ENCODE measurements at places on chromosomes 5 and 9.
A peak's percentile ranks its signal among the peaks of the same experiment; 100 is the strongest.

GRCh38 chr5:83157163-83157562 lies 79.8 kb downstream of the XRCC4 start:
- DNase-seq = no peak

GRCh38 chr5:14172149-14172795 lies 29.1 kb downstream of the TRIO start:
- no peak for DNase-seq

GRCh38 chr9:109455861-109456260 lies 42.2 kb downstream of the PTPN3 start:
- DNase-seq = no peak

GRCh38 chr5:157890836-157891597 lies 32.1 kb upstream of the CLINT1 start:
- no peak for DNase-seq

GRCh38 chr5:162274679-162275078 lies 207.1 kb downstream of the GABRG2 start:
- no peak for DNase-seq

DNA sequence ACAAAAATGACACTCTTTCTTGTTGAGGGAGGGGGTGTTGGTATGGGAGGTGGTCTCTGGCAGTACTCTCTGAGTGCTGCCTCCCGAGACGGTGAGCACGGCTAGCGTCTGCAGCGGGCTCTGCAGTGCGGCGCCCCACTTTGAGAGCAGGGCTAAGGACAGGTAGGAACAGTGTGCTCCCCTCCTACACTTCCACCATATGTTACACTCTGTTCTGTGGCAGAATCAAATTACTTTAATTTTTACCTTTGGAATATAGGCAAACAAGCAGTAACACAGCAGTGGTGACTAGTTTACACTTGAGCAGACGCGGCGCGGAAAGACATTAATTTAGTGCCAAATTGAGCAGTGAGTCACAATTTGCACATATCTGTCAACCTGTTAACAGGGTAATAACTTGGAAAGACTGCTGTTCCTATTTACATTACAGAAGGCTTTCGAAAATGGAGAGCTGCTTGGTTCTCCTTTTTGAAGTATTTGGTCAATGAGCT lies 136.3 kb downstream of the MED27 start:
- no peak for DNase-seq

- peak; percentile 60 for DNase-seq
Measured at GRCh38 chr5:123610665-123611405, 98.9 kb downstream of the CSNK1G3 start.

DNA sequence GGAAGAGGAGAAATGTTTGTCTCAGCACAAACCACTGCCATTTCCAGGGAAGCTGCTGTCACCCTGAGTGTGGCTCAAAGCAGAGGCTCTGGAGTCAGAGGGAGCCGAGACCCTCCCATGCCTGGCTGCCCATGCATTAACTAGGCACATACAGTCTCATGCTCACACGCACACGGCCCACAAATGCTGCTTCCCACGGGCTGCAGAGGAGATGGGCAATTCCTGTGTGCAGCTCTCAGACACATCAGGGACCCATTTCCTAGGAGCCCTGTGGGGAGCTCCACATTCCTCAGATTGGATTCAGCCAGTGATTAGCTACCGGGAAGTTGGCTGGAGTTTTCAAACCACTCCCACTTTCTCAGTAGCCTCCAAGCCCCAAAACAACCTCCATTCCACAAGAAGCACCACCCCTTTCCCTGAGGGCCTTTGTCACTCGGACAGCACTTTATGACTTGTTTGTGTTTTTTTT lies 9.1 kb upstream of the PTGES start:
- DNase-seq = peak; percentile 73

- no peak for DNase-seq
Measured at GRCh38 chr9:132044176-132044875, 35.3 kb downstream of the MED27 start.

DNA sequence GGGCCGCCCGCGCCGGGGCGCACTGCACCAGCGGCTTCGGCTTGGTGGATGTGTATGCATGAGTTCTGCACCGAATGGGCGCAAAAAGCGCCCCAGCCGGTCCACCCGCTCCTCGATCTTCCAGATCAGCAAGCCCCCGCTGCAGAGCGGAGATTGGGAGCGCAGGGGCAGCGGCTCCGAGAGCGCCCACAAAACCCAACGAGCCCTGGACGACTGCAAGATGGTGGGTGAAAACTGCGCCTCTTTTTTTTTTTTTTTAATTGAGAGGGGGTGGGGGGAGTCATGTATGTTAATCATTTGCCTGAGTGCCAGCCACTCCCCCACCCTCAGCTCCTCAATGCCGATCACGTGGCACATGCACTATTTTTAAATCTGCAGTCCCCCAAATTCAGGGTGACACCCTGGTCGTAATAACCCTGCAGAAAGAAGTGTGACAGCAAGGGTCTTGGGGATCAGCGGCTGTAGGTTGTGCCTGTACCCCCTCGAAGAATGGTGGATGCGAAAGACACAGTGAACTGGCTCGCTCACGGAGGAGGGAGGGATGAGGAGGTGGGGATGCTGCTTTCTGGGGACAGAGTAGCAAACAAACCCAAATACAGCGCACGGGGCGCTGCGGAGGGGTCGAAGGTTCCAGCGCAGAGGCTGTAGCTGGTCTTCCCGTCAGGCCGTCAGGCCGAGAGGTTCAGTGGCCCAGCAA lies 900 bp downstream of the RGS7BP start:
- DNase-seq = no peak

DNA sequence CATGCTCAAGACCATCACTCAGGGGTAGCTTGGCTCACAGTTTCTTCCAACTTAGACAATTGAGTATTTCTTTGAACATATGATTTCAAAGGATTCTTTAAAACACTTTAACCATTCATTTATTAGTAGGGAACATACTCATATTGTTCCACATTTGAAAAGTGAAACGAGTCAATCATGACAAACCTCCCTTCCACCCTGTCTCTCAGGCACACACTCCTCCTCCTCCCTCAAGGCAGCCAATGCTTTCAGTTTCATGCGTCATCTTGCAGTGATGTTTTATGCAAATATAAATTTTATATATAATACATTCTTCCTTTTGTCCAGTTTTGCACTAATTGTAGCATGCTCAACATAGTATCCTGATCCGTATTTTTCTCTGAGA lies 126.0 kb upstream of the BOD1 start:
- DNase-seq = no peak

- DNase-seq = no peak
Measured at GRCh38 chr5:157203417-157203816, 22.8 kb downstream of the ITK start.

- DNase-seq = no peak
Measured at GRCh38 chr5:104541141-104541785, 978.7 kb upstream of the NUDT12 start.

DNA sequence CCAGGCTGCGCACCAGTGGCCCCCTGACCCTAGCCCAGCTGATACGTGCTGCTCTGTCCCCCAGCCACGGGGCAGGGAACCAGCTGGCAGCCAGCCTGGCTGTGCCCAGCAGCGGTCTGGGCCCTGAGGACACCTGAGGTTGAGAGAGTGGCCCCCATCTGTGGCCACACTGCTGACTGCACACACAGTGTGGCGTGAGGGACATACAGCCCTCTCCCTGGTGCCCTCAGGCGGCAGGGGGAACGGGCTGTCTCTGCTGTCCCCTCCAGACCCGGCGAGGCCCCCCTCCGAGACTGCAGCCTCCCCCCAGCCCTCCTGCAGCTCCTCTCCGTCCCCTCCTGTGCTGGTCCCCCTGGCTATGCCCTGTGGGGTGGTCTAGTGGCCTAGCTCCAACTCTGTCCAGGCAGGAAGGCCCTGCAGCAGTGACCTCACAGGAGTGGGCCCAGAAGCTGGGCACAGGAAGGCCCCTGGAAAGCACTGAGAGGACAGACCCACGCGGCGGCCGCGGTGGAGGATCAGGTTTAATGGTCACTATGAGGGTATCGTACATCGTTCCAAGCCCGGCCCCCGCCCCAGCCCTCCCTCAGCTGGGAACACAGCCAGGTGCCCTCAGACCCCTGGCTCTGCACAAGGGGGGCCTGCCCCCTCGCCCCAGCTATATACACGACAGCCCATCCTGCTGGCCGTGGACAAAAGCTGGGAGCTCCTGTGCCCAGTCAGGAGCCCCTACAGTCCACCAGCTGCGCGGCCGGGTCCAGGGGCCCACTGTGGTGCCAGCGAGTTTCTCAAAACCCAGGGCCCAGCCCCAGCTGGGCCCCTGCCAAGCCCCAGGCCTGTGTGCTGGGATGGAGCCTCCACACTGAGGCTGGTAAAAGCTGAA lies 6.8 kb upstream of the ENTPD8 start:
- DNase-seq = no peak

GRCh38 chr9:82154573-82154972 lies 166.0 kb downstream of the SPATA31D1 start:
- no peak for DNase-seq

DNA sequence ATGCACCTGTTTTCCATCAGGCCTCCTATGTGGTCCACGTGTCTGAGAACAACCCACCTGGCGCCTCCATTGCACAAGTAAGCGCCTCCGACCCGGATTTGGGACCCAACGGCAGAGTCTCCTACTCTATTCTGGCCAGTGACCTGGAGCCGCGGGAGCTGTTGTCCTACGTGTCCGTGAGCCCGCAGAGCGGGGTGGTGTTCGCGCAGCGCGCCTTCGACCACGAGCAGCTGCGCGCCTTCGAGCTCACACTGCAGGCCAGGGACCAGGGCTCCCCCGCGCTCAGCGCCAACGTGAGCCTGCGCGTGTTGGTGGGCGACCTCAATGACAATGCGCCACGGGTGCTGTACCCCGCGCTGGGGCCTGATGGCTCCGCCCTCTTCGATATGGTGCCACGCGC lies 1.7 kb downstream of the PCDHGB1 start:
- DNase-seq = no peak

- DNase-seq = no peak
Measured at GRCh38 chr9:70951749-70952727, 169.4 kb downstream of the TRPM3 start.

DNA sequence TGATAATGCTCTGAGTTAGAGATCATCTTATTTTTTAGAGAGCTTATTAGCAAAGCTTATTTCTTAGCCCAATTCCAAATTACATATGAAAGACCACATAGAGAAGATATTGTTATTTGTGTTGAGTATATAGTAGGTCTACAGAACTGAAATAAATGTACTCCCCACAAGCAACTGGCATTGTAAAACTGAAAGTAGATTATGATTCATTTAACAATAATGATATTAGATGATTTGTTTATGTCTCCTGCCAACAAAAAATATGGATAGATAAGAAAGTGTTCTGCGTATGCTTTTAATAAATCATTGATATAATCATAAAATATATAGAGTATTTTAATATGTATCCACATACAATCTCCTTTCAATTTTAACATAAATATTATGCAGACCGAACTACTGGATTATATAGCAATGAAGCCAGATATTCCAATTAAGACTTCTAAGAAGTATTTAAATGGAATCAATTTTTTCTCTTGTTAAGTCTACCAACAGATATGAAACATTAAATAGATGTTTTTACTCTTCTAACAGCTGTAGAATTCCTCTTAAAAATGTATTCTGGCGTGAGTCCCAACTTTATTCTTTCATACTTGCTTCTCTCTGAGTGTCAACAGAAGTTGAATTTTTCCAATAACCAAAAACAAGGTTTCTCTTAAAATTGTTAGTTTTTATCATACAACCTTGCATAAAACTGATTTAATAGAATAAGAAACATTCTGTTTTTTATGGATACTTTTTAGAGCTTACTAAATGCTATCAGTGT lies 15.6 kb upstream of the DAB2 start:
- no peak for DNase-seq

GRCh38 chr9:134066913-134067851 lies 644 bp downstream of the BRD3 start:
- DNase-seq = peak; percentile 47

Measured in AG08395 (cell line).